ENCODE measurements at places on chromosomes 2 and 18. TPM values are rescaled to one million over a fixed set of nuclear protein-coding genes. Genes with fewer than 3 reads are reported as not detected.

GRCh38 chr2:174952607-174953006 is 52.6 kb downstream of the CHN1 start:
- no peak for DNase-seq

DNA sequence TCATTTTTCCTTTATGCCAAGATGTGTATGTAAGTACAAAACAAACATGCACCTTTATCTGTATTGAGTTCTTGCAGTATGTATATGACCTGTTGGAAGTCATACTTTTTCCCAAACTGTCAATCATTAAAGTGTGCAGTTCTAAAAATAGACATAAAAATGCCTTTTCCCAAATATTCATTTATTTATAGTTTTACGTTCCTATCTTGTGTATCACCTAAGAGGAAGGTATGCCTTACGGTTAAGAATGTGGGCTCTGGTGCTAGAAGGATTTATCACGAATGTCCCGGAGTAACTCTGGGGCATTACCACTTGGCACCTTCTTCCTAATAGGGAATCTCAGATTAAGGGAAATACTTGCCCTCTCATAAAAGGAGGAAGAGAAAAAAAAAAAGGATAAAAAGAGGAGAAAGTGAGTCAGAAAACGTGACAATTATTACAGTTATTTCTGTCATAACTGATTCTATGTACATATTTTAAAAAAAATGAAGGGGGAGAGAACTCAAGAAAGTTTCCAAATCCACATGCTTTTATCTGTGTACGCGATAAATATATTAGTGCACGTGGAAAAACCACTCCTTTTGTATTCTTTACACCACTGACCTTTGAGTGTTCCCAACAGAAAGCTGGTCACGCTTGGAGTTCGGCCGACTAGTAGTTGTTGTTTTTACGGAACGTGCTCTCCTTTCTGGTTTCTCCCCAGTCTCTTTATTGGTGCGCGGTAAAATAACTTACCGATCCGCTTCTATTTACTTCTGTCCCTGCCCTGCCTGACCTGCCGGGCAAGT is 721 bp downstream of the MCEE start:
- DNase-seq: no peak

DNA sequence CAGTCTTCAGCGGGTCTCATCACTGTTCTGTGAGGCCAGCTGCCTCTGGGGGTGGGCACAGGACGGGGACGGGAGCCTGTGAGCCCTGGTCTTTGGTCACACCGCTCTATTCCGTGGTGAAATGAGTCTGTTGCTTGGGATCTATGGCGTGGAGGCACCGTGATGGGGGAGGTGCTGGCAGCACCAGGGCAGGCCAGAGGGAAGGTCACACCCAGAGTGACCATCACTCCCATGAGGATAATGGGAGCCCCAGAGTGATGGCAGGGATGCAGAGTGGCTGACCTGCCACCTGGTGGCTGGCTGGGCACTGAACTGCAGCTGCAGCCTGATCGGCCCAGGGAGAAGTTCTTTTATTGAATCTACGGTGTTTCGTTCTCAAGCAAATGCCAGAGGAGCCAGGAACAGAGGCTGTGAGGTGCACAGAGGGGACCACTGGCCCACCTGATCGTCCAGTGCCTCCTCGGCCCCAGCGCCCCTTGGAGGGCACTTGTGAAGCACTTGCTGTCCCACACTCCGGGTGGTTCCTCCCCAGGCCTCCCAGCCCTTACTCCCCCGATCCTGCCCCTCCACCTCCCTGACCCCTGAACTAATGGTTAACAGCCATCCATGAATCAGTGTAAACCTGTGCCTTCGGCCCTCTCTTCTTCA is 17.9 kb downstream of the KCNIP3 start:
- DNase-seq: no peak

- DNase-seq: no peak
Measured at GRCh38 chr2:85628658-85629057, 12.7 kb downstream of the USP39 start.

GRCh38 chr2:9497017-9497416 is 22.7 kb downstream of the IAH1 start:
- DNase-seq: no peak

DNA sequence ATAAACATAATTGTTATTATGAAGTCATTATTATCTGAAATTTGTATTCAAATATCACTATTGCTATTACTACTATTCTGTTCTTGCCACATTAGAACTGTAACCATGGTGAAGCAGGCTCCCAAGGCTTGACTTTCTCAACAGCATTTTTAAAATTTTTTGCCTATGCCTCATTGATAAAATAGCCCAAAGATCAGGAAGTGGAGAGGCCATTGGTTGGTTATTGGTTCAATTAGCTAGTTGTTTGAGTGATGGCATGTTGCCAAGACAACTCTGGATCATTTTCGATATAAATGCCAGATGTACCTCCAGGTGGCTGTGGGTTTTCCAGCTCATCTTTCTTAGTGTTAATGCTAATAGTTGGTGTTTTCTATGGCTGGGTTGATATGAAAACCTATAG is 513.5 kb downstream of the TRIB2 start:
- DNase-seq: no peak

DNA sequence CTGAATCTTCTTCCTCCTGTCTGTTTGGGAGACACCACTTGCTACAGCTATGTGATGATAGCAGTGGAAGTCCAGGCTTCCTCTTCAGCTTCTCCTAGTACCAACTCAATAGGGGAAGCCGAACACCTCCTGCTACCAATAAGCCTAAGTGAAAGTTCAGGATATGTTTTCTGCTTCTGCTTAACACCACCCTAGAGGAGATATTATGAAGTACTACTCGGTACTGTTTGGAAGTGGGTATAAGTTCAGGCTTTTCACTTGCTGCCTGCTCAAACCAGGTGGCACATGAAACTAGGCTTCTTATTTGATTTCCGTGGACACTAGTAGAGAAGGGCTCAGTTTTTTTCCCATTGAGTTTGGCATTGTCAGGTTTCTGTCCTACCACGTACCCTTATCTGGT is 99.8 kb downstream of the PTPN4 start:
- no peak for DNase-seq

DNA sequence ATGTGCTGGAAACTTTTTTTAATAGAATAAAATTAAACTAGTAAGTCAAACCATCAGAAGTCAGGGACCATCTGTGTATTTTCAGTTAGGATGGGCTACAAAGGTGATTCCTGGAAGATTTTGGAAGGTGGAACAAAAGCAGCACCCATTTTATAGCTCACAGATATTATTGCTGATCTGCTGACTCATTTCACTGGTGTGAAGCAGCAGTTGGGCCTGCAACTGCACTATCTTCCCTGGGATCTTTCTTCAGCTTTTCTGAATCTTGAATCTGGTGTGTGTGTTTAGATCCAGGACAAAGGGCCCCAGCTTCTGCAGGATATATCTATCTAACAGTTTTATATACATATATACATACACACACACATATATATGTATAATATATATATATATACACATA is 35.6 kb upstream of the BCL11A start:
- no peak for DNase-seq

GRCh38 chr2:149800624-149801542 is 213.3 kb upstream of the MMADHC start:
- DNase-seq: no peak

GRCh38 chr2:46275995-46276394 is 21.2 kb upstream of the EPAS1 start:
- no peak for DNase-seq

The TMEM17 gene
- not detected for total RNA-seq
